ENCODE measurements at places on chromosomes 12 and 14.
A peak's percentile ranks its signal among the peaks of the same experiment; 100 is the strongest.

- no peak for DNase-seq
Measured at GRCh38 chr14:35890308-35890707, 64.2 kb downstream of the BRMS1L start.

DNA sequence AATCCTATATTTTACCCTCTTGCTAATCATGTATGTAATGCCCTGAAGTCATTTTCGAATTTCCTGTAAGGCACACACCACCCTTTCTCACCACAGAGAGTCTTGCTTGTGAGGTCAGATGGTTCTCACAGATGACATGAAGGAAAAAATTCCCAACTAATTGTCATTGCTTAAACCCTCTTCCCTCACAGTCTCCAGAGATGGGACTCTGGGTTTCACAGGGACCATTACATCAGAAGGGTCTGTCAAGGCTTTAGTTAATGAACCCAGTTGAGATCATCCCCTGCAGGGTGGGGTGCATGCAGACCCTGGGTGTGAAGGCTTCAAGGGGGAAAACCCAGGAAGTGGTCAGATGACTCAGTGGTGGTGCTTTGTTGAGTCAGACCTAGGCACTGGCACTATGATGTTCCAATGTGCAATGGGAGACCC, 229.6 kb downstream of the BCAT1 start:
- peak; percentile 62 for DNase-seq

GRCh38 chr14:50381823-50382287, 14.8 kb downstream of the CDKL1 start:
- DNase-seq = no peak

GRCh38 chr12:106327309-106327869, 24.9 kb downstream of the TCP11L2 start:
- DNase-seq = no peak

GRCh38 chr12:11825278-11825677, 175.8 kb downstream of the ETV6 start:
- no peak for DNase-seq

DNA sequence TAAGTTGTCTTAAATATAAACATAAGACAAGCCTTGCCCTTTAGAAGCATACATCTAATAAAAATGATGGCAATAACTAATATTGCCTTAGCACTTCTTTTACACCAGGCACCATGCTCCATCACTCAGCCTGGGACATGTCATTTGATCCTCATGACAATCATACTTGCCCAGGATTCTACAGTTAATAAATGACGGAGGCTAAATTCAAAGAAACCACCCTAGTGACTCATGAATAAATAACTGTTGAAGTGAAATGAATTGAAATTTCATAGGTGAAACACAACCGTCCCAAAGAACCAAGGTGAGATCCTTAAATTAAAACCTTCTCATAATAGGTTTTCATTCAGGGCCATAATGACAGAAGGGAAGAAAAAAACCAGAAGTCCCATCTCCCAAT, 89.5 kb downstream of the GRIN2B start:
- no peak for DNase-seq

DNA sequence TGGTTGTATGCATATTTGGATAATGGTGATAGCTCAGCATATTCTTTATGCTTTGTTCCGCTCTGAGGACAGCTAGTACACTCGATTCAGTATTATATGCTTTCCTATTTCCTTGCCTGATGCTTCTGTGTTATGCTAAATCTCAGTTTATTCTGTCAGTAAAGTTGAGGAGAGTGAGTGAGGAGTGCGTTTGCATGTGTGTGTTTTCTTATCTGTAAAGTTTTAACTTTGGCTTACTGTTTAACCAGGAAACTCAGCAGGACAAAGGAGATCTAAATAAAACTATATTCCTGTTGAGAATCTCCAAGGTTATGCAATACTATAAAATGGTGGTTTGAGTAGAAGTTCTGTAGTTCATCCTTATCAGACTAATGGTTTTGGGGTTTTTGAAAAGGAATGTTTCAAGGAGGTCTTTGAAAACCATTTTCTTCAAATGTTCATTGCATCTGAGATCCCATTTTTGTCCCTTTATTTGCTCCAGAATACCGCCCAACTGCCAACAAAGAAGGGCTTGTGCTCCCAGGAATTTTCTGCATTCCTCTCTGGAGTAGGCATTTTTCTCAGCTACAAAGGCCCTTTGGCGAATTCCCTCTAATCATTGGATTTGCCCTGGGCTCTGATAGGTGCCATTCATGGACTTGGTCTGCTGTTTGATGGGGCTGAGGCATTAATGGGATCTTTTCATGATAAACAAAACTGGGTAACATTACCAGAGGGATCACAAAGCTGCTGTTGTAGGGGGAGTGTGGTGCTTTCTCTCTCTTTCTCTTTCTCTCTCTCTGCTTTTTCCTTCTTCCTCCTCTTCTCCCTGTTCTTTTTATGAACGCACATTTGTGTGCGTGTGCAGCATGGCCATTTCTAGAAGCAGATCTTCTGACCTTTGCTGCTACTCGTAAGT, 71.7 kb downstream of the HMGA2 start:
- DNase-seq = no peak

DNA sequence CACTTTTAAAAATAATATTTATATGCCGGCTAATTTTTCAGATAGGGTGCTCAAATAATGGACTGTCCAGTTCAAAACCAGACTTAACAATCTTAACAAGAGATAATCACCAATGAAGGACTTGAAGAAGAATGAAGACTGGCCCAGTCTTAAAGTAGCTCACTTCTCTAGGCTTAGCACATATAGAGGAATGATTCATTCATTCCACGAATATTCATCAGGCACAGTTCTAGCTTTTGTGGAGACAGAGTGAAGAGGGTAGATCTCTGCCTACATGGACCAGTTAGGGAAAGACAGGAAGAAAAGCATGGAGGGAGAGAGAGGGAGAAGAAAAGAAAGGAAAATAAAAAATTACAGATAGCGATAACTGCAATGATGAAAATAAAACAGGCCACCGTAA, 42.8 kb upstream of the METAP2 start:
- DNase-seq = no peak

GRCh38 chr12:102543494-102544485, 63.4 kb upstream of the IGF1 start:
- no peak for DNase-seq

GRCh38 chr12:46266382-46266791, 2.5 kb downstream of the SLC38A1 start:
- DNase-seq = no peak

DNA sequence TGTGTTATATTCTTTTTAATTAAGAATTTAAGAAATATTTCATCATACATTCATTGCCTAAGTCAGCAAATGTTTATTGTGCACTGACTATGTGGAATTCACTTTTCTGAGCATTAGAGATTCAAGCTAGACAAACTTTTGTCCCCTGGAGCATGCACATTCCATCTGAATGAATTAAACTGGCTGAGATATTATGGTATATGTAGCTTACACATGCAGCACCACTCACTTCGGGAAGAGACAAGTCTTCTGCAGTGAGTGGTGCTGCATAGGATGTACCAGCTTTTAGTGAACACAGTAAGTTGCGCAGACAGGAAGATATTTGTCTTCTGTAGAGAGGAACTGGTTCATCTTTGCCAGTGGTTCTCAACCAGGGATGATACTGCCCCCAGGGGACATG, 318.4 kb downstream of the SYT1 start:
- no peak for DNase-seq

GRCh38 chr12:116813271-116814041, 67.8 kb downstream of the HRK start:
- DNase-seq = no peak

DNA sequence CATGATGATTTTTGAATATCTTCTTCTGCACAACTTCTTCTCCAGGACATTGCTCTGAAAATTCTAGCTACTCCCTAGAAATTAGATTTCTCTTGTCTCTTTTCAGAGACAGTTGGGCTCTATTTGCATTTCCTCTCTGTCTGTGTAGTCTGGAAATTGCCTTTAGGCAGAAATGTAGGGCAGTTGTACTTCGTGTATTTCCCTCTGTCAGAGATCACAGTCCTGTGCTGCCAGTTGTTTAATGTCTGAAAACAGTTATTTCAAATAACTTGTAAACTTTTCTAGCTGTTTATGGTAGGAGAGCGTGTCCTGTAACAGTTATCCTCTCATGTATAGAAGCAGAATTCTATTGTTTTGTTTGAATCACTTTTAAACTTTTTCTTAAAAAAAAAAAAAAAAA, 86.9 kb downstream of the TTLL5 start:
- no peak for DNase-seq

- no peak for DNase-seq
Measured at GRCh38 chr12:29281371-29282005, 99.5 kb downstream of the ERGIC2 start.

DNA sequence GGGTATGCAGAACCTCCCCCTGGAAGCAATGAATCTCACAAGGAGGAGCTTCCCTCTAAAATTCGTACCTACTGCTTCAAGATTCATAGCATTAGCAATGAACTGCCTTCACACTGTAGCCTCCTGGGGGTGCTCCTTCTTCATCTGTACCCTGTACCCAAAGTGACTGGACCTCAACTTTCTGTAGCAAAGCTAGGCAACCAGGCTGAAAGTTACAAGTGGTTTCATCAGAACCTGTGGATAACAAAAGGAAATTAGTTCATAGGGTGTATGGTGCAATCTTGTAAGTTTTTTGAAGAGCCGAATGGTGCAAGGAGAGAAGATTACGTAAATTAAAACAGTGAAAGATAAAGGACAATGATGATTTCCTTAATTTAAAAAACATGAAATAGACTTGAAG, 1541.7 kb upstream of the FLRT2 start:
- DNase-seq = no peak

DNA sequence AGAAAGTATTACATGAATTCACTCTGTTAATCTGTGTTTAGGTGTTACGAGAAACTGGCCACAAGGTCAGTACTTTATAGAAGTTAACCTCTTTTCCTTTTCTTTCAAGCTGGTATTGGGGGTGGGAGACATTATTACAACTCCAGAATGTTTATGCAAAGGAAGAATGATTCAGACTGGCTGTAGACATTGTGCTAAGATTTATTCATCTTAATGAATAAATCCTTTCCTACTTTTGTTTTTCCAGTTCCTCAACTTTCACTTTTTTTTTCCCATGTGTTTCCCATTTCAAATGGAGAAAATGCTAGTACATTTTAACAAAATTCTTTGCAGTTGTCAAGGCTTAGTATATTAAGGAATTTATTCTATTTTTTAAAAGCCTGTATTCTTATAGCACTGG, 1.3 kb downstream of the OTOGL start:
- DNase-seq = no peak

DNA sequence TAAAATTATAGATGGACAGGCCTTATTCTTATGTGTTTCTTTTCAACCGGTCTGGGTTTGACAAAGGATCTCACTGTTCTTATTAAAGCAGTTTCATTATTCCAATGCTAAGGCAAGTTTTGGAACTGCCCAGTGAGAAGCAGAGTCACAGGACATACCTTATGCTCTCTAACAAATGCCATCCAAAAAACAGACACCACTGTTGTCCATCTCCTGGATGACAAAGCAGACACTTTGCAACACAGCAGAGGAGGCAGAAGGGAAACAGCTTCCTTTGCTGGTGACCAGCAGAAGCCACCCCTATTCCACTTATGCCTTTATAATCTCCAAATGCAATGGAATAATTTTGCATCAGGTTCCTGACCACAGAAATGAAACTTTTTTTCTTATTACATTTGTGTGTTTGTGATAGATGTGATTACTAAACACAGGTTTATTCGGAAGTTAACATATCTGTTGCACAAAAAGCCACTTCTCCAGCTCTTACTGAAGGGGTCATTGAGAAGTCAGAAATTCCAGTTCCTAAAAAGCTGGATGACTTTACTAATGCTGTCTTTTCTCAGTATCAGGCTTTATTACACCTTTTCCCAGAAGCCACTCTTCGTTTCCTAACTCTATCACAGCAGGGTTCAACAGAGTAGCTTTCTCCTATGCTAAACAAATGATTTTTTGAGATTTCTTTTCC, 115.6 kb downstream of the BTG1 start:
- no peak for DNase-seq

- DNase-seq = no peak
Measured at GRCh38 chr12:1377117-1377516, 217.3 kb downstream of the FBXL14 start.
